T-helper 17 cell (primary cell): ENCODE measurements at places on chromosomes 7 and 10. TPM values are rescaled to one million over a fixed set of nuclear protein-coding genes. Genes with fewer than 3 reads are reported as not detected.
A peak's percentile ranks its signal among the peaks of the same experiment; 100 is the strongest.

The SEMA3C gene
- 0.62 TPM for total RNA-seq

The LDB3 gene
- not detected for total RNA-seq

The CRPPA gene
- total RNA-seq: 0.99 TPM

The POU6F2 gene
- not detected for total RNA-seq

The ANXA8 gene
- not detected for total RNA-seq

The DNAJB6 gene
- total RNA-seq: 278 TPM

The OLAH gene
- total RNA-seq: not detected

The TAS2R41 gene
- total RNA-seq: 0.52 TPM

The NUTM2B gene
- 1.7 TPM for total RNA-seq

The SPDYE6 gene
- total RNA-seq: not detected

The ASB10 gene
- not detected for total RNA-seq

The GIMAP6 gene
- 25.5 TPM for total RNA-seq

The CALCR gene
- not detected for total RNA-seq

The PRKAR2B gene
- 3.5 TPM for total RNA-seq

GRCh38 chr10:33556620-33557019, 222.2 kb upstream of the NRP1 start:
- H3K4me3 ChIP-seq: no peak overlapping the region
- H3K36me3 ChIP-seq: no peaks in the 10 kb centered on the region
- DNase-seq: no peak
- H3K27ac ChIP-seq: no peak overlapping the region

- H3K4me3 ChIP-seq: no peak overlapping the region
- no peak for DNase-seq
- H3K27ac ChIP-seq: no peak overlapping the region
These were observed 2.2 kb downstream of the IFT22 start for GRCh38 chr7:101319401-101319800.

DNA sequence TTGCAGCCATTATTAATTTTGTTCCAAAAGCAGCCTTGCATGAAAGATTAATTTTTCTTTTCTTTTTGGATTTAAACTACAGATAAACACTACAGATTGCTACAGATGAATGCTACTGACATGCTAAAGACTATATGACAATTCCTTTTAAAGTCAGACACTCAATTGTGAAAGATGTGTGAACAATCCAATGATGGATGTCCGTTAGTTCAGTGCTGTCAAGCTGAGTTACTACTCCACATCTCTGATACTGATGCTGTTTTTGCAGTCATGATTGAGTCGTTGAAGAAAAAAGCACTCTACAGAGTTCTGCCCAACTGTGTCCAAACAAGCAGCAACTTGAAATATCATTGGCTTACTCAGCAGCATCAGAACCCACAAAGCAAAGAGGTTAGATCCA, 146.8 kb downstream of the OTUD1 start:
- no peak overlapping the region for H3K4me3 ChIP-seq
- DNase-seq: no peak
- H3K36me3 ChIP-seq: no peaks in the 10 kb centered on the region
- no peaks in the 10 kb centered on the region for H3K4me1 ChIP-seq
- peaks cover 5% of the 10 kb centered on the region for H3K27me3 ChIP-seq

- peaks cover 6% of the 10 kb centered on the region for H3K4me1 ChIP-seq
- peaks cover 35% of the 10 kb centered on the region for H3K27me3 ChIP-seq
- DNase-seq: no peak
- H3K27ac ChIP-seq: no peak overlapping the region
- H3K36me3 ChIP-seq: peaks cover 5% of the 10 kb centered on the region
- H3K4me3 ChIP-seq: no peak overlapping the region
These were observed 35.2 kb downstream of the EPHB4 start for GRCh38 chr7:100791881-100792666.

GRCh38 chr7:51315393-51316261, 982 bp downstream of the COBL start:
- H3K27ac ChIP-seq: no peak overlapping the region
- no peaks in the 10 kb centered on the region for H3K36me3 ChIP-seq
- H3K4me1 ChIP-seq: peaks cover 2% of the 10 kb centered on the region
- H3K27me3 ChIP-seq: peaks cover 39% of the 10 kb centered on the region

DNA sequence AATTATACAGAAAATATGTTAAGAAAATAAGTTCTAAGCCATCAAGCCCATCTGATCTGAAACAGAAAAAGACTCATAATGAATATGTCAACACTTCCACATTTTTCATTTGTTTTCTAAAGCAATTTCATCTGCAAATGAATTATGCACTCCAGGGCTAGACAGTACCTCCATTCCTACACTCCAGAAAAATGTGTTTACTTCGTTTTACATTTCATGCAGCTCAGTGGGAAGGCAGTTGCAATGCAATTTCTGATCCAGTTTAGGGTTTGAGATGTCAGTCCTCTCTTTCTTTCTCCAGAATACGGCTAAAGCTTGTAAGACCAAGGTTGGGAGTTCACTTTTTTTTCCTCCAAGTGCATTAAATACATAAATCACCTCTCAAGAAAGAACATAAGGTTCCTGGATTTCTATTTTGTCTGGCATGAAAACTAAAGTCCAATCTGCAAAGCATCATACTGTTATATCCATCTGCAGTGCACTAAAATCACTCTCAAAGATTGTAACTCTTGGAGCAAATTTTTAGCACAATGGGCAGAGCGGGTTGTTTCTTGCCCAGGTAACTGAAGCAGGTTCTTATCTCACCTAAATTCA, 348.8 kb upstream of the C7orf33 start:
- no peak overlapping the region for H3K27ac ChIP-seq
- H3K27me3 ChIP-seq: peaks cover 52% of the 10 kb centered on the region
- no peak for DNase-seq

DNA sequence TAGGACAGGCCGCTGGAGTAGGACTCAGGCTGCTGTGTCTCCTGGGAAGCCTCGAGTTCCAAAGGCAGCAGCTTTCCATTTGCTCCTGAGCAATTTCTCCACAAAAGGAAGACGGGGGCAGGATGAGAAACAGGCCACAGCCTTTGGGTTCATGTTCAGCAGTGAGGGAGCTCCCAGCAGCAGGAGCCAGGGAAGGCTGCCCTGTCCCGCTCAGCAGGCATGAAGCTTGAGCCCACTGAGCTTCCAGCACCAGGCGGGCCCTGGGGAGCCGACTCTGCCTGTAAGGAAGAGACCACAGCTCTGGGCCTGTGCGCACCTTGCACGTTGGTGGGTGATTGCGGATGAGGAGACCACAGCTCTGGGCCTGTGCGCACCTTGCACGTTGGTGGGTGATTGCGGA, 527.2 kb downstream of the TCERG1L start:
- H3K27me3 ChIP-seq: no peaks in the 10 kb centered on the region
- H3K27ac ChIP-seq: no peak overlapping the region
- no peak for DNase-seq
- H3K4me1 ChIP-seq: no peaks in the 10 kb centered on the region

- H3K27me3 ChIP-seq: no peaks in the 10 kb centered on the region
- H3K4me1 ChIP-seq: peaks cover 50% of the 10 kb centered on the region
- H3K36me3 ChIP-seq: peaks cover 5% of the 10 kb centered on the region
- peak overlapping the region; percentile 100 for H3K27ac ChIP-seq
These were observed 8.6 kb upstream of the ORAI2 start for GRCh38 chr7:102424787-102425218.

DNA sequence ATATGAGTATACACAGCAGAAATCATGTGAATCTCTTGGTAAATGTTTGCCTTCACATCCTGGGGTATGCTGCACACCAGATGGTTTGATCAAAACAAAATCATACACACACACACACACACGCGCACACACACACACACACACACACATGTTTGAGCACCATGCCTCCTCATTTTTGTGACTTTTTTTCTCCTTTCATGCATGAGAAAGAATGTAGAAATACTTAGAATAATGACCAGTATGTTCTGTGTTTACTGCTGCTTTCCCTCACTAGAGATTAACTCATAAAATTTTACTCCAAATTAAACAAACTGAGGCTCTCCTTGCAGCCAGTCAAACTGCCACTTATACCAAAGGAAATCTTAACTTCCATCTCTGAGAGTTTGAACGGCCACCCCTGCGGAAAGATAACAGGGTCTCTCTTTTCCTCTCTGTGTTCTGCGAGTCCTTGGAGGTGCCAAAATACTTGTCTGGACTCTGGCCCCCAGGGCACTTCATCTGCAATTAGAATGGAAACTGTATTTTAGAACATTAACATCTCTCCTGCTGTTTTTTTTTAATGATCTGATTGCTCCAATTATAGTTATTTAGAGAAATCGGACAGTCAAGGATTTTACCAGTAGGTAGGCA, 320.8 kb upstream of the NFE2L3 start:
- no peak for DNase-seq
- peaks cover 44% of the 10 kb centered on the region for H3K27me3 ChIP-seq
- H3K27ac ChIP-seq: peak overlapping the region; percentile 77
- no peak overlapping the region for H3K4me3 ChIP-seq
- no peaks in the 10 kb centered on the region for H3K36me3 ChIP-seq

DNA sequence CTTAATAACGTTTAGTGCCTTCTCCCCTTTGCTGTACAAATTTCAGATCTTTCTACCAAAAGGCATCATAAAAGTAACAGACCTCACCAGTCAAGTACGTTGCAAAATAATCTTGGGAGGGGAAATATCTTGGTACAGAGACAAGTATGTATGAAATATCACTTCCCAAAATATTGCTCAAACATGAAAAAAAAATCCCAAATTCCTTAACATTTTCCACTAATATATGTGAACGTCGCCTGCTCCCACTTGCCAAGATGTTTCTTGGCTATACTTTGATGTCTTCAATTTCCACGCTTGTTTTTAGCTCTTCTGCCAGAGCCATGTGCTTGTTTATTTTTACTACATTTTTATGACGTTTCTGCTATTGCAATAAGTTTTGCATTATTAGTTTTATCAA, 223.5 kb downstream of the PLXNA4 start:
- H3K27ac ChIP-seq: no peak overlapping the region
- H3K36me3 ChIP-seq: no peaks in the 10 kb centered on the region
- H3K4me1 ChIP-seq: no peaks in the 10 kb centered on the region
- no peak overlapping the region for H3K4me3 ChIP-seq

GRCh38 chr7:13850185-13850752, 139.2 kb downstream of the ETV1 start:
- peak overlapping the region; percentile 15 for H3K4me3 ChIP-seq
- H3K27me3 ChIP-seq: no peaks in the 10 kb centered on the region
- peak overlapping the region; percentile 86 for H3K27ac ChIP-seq
- no peaks in the 10 kb centered on the region for H3K36me3 ChIP-seq
- peaks cover 12% of the 10 kb centered on the region for H3K4me1 ChIP-seq
- no peak for DNase-seq

GRCh38 chr10:113354711-113355110, 198.1 kb upstream of the HABP2 start:
- H3K27me3 ChIP-seq: peaks cover 27% of the 10 kb centered on the region
- H3K4me1 ChIP-seq: no peaks in the 10 kb centered on the region
- DNase-seq: no peak
- H3K36me3 ChIP-seq: no peaks in the 10 kb centered on the region
- H3K4me3 ChIP-seq: no peak overlapping the region

DNA sequence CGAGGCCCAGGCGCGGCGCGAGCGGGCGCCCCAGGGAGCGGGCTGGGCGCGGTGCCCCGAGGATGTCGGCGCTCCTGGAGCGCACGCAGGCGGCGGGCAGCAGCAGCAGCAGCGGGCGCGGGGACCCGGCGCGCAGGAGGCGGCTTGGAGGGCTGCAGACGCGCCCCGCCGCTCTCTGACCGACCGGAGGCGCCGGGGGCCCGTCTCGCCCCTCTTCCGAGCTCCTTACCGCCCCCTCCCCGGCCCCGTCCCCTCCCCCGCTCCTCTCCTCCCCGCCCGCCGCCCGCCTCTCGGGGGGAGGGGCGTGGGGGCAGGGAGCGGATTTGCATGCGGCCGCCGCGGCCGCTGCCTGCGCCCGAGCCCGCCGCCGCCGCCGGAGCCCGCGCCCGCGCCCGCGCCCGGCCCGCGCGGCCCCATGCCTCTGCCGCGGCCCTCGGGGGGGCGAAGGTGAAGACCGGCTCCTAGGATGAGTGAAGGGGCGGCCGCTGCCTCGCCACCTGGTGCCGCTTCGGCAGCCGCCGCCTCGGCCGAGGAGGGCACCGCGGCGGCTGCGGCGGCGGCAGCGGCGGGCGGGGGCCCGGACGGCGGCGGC, at the start of gene NRG3:
NRG3 (plus strand) TSS at position 320 of the 592 bp plus-strand sequence.
- H3K27me3 ChIP-seq: peaks cover 59% of the 10 kb centered on the region
- peak within 1 kb of the TSS; percentile 0 for H3K4me3 ChIP-seq
- H3K4me1 ChIP-seq: peaks cover 3% of the 10 kb centered on the region
- DNase-seq: no peak
- H3K27ac ChIP-seq: no peak within 1 kb of the TSS

DNA sequence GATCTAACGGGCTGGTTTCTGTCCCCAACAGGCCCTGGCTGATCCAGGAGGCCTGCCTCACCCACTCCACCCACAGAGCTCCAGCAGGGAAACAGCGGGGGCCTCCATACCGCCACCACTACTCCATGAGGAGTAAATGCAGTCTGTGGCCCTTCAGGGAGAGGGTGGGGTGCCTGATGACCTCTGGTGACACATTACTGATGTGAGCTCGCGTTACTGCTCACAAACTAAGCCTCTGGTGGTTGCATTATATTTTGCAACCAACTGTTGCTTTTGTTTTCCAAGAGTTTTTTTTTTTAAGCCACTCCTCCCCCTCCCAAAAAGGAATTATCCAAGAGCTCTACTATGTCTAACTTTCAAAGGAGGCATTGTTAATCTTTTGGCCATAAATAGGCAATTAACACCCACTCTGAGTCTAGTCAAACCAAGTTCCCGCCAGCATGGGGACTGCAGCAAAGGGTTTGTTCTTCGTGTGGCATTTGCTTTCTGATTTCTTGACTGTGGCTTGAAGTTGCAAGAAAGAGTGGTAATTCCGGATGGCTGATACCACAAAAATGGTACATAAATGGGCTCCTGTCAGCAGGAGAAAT, 72.6 kb downstream of the FAM53B start:
- peaks cover 5% of the 10 kb centered on the region for H3K36me3 ChIP-seq
- H3K4me3 ChIP-seq: peak overlapping the region; percentile 55
- DNase-seq: no peak
- peak overlapping the region; percentile 96 for H3K27ac ChIP-seq

DNA sequence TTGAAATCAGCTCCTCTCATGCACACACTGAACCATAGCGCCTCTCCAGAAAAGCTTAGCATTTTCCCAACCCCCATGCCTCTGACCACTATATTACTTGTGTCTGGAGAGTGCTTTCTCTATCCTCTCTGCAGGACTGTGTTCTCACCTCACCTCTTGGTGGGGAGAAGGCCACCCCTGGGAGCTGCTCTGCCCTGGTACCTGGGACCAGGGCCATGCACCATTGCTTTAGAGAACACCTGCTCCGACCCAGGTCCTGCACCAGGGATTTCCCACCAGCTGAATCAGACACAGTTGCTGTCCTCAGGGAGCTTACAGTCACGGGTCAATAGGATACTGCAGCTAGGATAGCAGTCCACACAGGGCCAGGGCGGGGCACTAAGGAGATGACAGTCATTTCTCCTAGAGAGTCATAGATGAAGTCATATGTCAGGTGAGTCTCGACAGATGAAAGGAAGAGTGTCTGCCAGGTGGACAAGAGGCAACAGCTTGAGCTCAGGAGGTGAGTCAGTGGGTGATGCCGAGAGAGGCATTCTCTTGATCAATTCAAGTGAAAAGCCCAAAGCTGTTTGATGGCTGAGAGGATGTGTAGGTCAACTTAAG, 619 bp upstream of the LMTK2 start:
- peaks cover 20% of the 10 kb centered on the region for H3K4me1 ChIP-seq
- no peaks in the 10 kb centered on the region for H3K36me3 ChIP-seq
- peaks cover 6% of the 10 kb centered on the region for H3K27me3 ChIP-seq
- peak overlapping the region; percentile 97 for H3K4me3 ChIP-seq
- no peak overlapping the region for H3K27ac ChIP-seq

- DNase-seq: no peak
- H3K36me3 ChIP-seq: no peaks in the 10 kb centered on the region
- no peak overlapping the region for H3K27ac ChIP-seq
These were observed 13.2 kb upstream of the FAM107B start for GRCh38 chr10:14787938-14788337.

- no peaks in the 10 kb centered on the region for H3K36me3 ChIP-seq
- no peak overlapping the region for H3K4me3 ChIP-seq
- H3K27me3 ChIP-seq: no peaks in the 10 kb centered on the region
- no peaks in the 10 kb centered on the region for H3K4me1 ChIP-seq
- no peak overlapping the region for H3K27ac ChIP-seq
- no peak for DNase-seq
These were observed 232.0 kb downstream of the PAXIP1 start for GRCh38 chr7:154770962-154771361.
